ENCODE measurements at places on chromosomes 1 and 21.

DNA sequence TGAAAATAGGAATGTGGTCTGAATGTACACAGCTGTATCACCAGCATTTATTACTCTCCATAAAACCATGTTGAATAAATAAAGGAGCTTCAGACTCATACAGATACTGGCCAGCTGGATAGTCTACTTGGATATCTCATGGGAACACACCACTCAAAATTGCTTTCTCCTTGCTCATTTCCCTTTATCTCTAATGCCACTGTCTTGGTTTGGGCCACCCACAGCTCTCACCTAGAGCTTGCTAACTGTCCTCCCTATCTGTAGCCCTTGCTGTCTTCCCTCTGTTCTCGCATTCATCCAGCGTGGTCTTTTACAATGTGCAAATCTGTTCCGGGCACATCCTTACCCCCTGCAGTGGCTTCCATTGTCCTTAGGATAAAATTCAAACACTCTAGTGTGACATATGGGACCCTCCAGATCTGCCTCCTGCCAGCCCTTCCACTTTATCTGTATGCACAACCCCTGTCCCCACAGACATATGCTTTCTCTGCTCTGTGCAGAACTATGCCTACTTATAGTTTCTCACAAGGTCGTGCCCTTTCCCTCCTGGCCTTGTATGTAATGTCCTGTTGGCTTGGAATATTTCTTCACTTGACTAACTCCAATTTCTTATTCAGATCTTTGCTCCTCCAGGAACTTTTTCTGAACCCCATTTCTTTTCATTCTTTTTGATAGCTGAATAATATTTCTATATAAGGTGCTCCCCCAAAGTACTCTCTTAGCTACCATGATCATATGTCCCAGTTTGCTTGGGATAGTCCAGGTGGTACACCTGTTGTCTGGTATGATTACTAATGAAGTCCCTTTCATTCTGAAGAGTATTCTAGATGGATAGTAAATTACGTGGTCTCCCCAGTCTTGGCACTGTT is 2.9 kb downstream of the FLVCR1 start:
- ATAC-seq: no peak

DNA sequence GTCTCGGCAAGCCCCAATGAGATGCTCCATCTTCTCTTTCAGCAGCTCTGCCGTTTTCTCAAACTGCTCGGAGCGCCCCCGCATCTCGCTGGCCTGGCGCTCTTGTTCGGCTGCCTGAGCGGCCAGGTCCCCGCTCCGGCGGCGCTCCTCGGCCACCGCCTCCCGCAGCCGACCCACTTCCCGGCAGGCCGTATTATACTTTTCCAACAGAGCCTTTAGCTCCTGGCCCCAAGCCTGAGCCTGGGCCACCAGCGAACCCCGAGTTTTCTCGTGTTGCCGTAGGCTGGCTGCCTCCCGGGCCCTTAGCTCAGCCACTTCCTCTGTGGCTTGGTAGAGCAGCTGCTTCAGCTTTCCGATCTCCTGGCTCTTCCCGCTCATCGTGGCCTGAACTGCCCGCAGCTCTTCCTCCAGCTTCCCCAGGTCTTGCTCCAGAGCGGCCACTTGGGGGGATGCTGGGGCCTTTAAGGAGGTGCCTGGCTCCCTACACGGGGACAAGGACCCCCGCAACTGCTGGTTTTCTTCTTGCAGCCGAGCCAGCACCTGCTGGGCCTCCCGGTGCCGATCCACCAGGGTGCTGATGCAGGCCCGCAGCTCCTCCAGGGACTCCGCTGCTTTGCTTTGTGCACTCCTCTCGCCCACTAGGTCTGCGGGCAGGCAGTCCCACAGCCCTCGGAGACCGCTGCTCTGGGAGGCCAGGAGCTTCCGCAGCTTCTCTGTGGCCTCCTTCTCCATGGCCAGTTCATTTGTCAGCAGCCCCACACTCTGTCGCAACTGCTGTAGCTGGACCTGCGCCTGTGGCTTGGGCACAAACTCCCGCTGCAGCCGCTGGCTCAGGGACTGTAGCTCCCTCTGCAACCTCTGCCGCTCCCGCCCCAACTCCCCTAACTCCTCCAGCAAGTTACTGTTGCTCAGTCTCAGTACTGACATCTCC is 13.4 kb upstream of the PIAS3 start:
- peak; percentile 86 for ATAC-seq

GRCh38 chr1:112397841-112398240 is 1.8 kb downstream of the CTTNBP2NL start:
- no peak for ATAC-seq

DNA sequence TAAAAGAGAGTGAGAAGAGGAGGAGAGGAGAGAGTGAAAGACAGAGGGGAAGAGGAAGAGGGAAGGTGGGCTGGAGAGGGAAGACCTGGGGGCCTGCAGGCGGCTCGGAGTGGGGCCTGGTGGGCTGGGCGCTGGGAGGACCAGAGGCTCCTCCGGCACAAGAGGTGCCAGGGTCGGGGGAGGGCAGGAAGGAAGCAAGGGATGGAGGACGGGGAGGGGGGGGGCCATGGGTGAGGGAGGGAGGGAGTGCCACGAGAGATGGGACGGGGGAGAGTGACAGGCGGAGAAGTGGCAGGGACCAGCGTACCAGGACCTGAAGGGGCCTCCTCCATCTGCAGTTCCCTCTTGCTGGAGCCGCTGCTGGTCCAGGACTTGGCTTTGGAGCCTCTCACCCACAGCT is 87.7 kb downstream of the CASZ1 start:
- no peak for ATAC-seq

DNA sequence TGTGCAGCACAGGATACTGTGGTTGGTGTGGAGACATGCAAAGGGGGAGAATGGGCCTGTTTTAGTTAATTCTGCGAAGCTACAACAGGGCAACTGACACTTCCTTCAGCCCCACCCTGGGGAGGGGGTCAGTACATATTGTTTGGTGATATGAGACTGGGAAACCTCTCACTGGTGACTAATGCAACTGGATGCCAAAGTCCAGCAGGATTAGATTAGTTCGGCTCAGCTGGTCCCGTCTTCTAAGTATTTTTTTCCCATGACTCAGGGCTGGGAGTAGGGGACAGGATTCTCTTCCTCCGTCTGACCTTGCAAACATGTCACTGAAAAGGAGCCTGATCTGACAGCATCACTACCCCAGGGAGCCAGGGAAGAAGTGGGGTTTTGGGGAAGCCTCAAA is 43.0 kb downstream of the PLXNA2 start:
- ATAC-seq: no peak

GRCh38 chr1:63103682-63104081 is 218.7 kb upstream of the FOXD3 start:
- ATAC-seq: no peak

GRCh38 chr1:116574581-116575291 is 3.9 kb upstream of the CD58 start:
- ATAC-seq: no peak

DNA sequence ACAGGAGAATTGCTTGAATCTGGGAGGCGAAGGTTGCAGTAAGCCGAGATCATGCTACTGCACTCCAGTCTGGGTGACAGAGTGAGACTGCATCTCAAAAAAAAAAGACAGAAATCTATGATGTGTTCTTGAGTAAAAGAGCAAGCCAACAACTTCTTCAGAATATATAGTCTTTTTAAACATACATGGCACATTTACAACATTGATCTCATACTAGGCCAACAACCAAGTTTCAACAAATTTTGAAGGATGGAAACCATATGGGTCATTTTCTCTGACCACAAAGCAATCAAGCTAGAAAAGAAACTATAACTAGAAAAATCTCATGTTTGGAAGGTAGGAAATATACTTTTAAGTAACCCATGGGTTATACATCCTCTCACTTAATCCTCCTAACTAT is 38.3 kb downstream of the PAFAH2 start:
- no peak for ATAC-seq

DNA sequence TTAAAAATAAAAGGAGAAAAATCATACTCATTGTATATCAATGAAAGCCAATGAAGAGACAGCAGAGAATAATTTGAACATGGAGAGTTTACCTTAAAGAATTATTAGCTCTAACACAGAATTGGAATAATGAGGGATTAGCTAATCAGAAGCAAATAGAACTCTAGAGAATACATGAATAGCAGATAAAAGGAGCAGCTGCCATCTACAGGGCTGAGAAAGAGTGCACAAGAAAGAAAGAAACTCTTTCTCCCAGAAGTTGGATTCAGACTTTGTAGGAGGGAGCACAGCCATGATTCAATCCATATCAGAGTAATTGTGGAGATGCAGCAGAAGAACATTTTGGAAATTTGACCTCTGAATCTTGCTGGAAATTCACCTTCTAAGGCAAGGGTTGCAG is 1171.2 kb downstream of the PLA2G4A start:
- no peak for ATAC-seq

DNA sequence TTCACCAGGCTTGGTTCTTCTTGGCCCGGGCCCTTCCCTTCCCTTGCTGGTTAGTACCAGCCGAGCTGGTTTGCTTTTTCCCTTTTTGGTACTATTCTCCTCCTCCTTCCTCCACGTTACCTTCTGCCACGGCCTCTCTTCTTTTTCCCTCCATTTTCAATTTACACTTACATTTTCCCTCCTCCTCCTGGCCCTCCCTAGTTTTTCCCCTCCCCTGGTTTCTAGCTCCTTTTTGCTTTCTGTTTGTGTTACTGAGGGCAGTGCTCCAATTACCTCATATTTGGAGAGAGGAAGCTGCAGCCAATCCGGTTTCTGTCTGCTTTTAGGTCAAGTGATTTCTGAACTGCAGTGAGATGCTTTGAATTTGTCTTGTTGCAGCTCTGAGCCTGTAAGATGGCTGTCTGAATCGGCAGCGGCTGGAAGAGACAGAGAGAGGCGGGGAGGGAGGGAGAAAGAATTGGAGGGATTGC is 63.7 kb downstream of the MACF1 start:
- ATAC-seq: peak; percentile 24

GRCh38 chr1:170730438-170730837 is 66.5 kb downstream of the PRRX1 start:
- no peak for ATAC-seq

GRCh38 chr1:61776091-61776490 is 33.8 kb downstream of the PATJ start:
- ATAC-seq: no peak

GRCh38 chr1:180224902-180225301 is 5.2 kb upstream of the LHX4 start:
- no peak for ATAC-seq

DNA sequence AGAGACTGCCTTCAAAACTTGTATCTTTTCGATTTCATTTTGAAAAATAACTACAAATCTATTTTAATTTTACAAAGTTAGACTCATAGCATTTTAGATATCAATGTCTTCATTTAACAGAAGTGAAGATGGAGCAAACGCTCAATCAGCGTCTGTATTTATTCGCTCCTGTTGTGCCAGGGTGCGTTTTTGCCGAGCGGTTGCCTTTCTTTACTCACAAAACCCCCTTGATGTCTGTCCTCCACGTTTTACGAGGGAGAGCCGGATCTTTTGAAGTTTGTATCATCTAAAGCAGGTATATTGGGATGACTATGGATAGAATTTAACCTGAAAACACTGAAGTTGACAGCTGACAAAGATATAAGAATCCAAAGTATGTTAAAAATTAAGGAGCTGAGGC is 44.6 kb downstream of the MRPL39 start:
- ATAC-seq: no peak

DNA sequence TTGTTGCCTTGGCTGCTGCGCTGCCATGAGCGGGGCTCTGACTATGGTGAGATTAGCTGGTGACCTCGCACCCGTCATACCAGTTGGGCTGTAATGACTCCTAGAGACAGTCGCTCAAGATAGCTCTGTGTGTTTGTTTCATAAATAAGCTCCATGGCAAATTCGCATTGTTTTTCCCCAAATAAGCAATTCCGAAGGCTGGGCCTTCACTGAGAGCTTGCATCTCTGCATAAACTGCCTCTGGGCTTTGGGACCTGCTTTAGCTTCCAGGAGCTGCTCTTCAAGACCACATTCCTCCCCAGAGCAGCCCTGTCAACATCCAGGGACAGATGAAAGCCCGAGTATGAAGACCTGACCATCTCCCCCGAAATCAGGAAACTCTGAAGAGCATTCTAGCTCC is 40.7 kb upstream of the SCCPDH start:
- ATAC-seq: no peak

- ATAC-seq: peak; percentile 95
Measured at GRCh38 chr1:27111626-27112573, 43.0 kb downstream of the SLC9A1 start.

GRCh38 chr21:23488245-23488644 is 2119.0 kb downstream of the MRPL39 start:
- ATAC-seq: no peak

GRCh38 chr1:200857804-200858203 is 15.0 kb upstream of the GPR25 start:
- no peak for ATAC-seq

DNA sequence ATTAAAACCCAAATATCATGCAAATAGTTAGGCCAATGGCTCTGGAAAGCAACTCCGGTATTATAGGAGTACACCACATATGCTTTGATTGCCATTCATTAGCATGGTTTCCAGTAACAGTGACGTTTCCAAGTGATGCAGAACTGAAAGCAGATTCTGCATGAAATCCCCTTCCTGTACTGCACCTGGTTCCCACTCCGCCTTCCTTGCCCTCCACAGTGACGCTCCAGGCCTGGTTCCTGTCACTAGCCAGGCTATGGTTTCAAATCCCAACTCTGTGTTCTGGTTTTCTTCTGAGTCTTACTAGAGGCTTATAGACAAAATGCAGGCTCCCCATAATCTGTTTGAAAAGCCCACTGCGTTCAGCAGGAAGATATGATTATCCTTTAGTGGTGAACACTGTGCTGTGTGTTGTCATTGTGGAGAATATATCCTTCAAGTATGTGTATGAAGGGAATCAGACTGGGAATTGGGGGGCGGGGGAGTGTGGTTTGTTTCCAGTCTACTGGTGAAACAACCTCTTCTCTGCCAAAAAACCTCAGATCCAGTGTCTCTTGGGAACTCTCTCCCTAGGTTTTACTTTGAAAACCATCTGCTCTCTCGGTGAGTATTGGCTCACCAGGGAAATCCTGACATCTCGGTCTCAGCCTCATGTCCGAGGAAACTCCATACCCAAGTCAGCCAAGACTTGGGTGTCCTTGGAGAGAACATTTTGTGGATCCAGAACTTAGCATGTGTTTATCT is 78.7 kb downstream of the TYW3 start:
- ATAC-seq: peak; percentile 47

- ATAC-seq: no peak
Measured at GRCh38 chr1:46019348-46019747, 113.1 kb downstream of the PIK3R3 start.

- peak; percentile 71 for ATAC-seq
Measured at GRCh38 chr1:53259932-53260331, 21.6 kb upstream of the MAGOH start.

DNA sequence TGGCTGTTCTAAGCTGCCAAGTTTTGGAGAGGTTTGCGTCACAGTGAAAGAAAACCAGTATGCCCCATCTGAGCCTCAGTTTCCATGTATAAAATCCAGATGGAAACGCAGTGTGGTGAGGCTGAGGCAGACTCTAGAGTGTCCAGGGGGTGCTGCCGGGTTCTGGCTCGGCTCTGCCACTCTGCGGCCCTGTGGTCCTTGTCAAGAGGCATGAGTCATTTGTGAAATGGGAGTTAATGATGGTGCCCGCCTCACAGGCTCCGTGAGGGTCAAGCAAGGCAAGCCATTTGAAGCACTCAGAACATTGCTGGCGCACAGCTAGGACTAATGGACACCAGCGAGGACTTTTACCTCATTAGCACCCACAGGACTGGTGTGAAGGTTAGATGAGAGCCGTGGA is 214.3 kb downstream of the PTPRU start:
- no peak for ATAC-seq

GRCh38 chr1:60924165-60924564 is 158.2 kb upstream of the NFIA start:
- ATAC-seq: no peak

Data from stimulated activated memory B cell treated with anti-CD40 and anti-IgM and Interleukin-4, amounts not matched to agents 10 μg/mL and 1 μg/mL and 100 μg/mL, for 72 hours (primary cell).